ENCODE measurements at places on chromosomes 2 and 18. TPM values are rescaled to one million over a fixed set of nuclear protein-coding genes. Genes with fewer than 3 reads are reported as not detected.

Gene DCDC2C
- total RNA-seq = not detected

Gene RNMT
- 29.7 TPM for total RNA-seq

Gene COX5B
- 189 TPM for total RNA-seq

Gene CREG2
- total RNA-seq = not detected

Gene RFTN2
- total RNA-seq = not detected

Gene NBEAL1
- total RNA-seq = 40.0 TPM

Gene DLX2
- total RNA-seq = not detected

Gene NAGK
- total RNA-seq = 76.9 TPM

Gene CCDC85A
- 2.0 TPM for total RNA-seq

Gene MAP3K19
- not detected for total RNA-seq

Gene C2orf72
- under 0.01 TPM for total RNA-seq

Gene ESPNL
- 7.5 TPM for total RNA-seq

Gene HOXD13
- not detected for total RNA-seq

Gene ALPI
- not detected for total RNA-seq

Gene TTN
- under 0.01 TPM for total RNA-seq

Gene CABYR
- total RNA-seq = 3.5 TPM

Gene ELOA2
- not detected for total RNA-seq

Gene DPP10
- not detected for total RNA-seq

Gene ALPP
- 19.2 TPM for total RNA-seq

Gene DRC1
- total RNA-seq = not detected

Measured in placental epithelial cell (primary cell).